ENCODE measurements at places on chromosomes 5 and 9. TPM values are rescaled to one million over a fixed set of nuclear protein-coding genes. Genes with fewer than 3 reads are reported as not detected.

- DNase-seq, result no peak
These were observed at the start of gene C1QTNF2 for GRCh38 chr5:160369990-160370712. C1QTNF2 (minus strand) TSS chr5:160370626; CDS start chr5:160355011, 15,615 bp downstream.

DNA sequence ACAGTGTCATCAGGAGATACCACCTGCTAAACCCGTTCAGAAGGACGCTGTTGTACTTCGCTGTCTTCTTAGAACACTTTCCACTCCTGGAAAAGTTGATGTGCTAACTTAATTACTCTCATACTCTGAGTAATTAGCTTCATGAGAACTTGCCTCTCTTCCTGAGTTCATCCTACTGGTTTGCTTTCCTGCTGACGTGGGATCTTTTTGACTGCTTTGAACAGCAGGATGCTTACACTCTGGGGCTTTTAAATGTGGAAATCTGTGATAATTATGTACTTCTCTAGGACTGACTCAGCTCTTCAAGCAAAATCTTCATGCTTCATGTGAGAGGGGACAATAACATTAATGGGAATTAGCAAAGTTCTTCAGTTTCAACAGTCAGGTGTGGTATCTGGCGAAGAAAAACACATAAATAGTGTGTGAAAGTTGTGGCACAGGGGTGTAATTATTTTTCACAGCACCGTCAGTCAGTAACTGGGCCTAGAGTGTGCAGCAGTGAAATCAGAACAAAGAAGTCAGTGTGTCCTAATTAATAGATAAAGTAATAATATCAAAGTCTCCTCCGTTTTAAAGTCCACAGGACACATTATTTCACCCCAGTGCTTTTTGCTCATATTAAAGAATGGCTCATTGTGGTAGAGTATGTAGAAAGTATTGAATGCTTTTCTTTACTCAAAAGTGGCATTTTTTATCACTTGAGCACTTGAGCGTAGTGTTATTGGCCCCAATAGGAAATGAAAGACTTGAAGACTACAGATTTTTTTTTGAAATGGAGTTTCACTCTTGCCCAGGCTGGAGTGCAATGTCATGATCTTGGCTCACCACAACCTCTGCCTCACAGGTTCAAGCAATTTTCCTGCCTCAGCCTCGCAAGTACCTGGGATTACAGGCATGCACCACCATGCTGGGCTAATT, 140.9 kb upstream of the DMRT1 start:
- no peak for DNase-seq

- DNase-seq, result no peak
These were observed 56.3 kb downstream of the SLF1 start for GRCh38 chr5:94674490-94675382.

LRRC70 gene
- 3.7 TPM for total RNA-seq

CKMT2 gene
- total RNA-seq, result 0.82 TPM
